ENCODE measurements at places on chromosomes 16 and 17.

DNA sequence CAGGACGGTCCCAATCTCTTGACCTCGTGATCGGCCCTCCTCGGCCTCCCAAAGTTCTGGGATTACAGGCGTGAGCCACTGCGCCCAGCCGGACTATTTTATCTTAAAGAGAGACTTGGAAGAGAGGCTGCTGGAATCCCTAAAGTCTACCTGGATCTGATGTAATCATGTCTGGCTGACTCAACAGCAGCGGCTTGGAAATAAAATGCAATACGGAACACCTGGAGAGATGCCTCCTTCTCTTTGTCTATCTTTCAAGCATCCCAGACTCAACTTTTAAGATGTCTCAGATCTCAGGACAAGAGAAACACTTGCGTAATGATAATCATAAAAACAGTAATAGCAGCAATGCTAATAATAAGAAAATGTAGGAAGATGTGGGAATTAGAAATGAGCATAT is 95.6 kb downstream of the CDH8 start:
- H3K4me1 ChIP-seq: no peaks in the 10 kb centered on the region
- H3K27me3 ChIP-seq: no peaks in the 10 kb centered on the region
- no peaks in the 10 kb centered on the region for H3K36me3 ChIP-seq
- H3K27ac ChIP-seq: no peak overlapping the region
- no peak for DNase-seq

GRCh38 chr16:84555418-84556196 is 51.1 kb upstream of the MEAK7 start:
- H3K36me3 ChIP-seq: no peaks in the 10 kb centered on the region
- no peaks in the 10 kb centered on the region for H3K27me3 ChIP-seq
- H3K4me1 ChIP-seq: peaks cover 1% of the 10 kb centered on the region
- no peak for DNase-seq

DNA sequence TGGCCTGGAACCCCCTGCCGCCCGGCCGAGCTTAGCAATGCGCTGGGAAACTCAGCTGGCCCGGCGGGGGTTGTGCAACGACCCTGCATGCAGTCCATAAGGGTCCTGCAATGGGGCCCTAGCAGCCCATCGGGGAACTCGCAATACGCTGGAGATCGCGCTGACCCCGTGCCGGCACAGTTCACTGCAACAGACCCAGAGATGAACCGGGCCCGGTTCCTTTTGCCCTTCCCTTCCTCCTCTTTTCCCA is 375 bp downstream of the SLC25A11 start:
- peaks cover 9% of the 10 kb centered on the region for H3K4me1 ChIP-seq
- peak overlapping the region; percentile 89 for H3K4me3 ChIP-seq
- no peaks in the 10 kb centered on the region for H3K27me3 ChIP-seq
- peaks cover 63% of the 10 kb centered on the region for H3K36me3 ChIP-seq

DNA sequence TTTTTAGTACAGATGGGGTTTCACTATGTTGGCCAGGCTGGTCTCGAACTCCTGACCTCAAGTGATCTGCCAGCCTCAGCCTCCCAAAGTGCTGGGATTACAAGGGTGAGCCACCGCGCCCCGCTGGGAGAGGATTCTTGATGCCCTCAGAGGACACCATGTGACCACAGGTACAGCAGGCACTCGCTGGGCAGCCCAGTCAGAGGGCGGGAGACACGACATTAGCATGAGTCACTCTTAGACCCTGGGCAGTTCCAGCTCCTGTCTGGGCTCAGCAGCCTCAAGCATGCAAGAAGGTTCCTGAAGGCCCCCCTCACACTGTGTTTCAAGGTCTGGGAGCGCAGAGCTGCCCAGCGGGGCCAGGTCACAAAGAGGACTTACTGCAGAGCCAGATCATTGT is 11.9 kb downstream of the STAC2 start:
- DNase-seq: no peak
- H3K27ac ChIP-seq: no peak overlapping the region
- H3K4me1 ChIP-seq: peaks cover 15% of the 10 kb centered on the region
- no peaks in the 10 kb centered on the region for H3K27me3 ChIP-seq
- no peaks in the 10 kb centered on the region for H3K36me3 ChIP-seq

DNA sequence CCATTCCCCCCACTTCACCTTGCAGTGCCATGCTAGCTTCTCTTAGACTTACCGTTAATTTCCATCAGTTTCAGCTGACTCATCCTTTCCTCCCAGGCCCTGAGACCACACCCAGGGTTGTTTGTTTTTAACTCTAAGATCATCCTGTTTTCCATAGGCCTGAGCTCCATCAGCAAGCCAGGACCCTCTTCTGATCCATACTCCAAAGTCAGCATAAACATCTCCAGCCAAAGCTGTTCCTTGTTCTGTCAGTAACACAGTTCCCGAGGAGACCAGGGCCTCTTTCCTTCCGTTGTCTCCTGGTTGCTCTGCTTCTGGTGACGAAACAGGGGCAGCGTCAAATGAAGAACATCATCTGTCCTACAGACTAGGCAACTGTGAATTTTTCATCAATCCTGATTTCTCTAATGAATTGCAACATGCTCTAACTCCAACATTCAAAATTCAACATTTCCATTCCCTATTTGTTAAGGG is 83.8 kb upstream of the HNF1B start:
- peaks cover 6% of the 10 kb centered on the region for H3K27me3 ChIP-seq
- H3K4me1 ChIP-seq: peaks cover 11% of the 10 kb centered on the region
- no peak overlapping the region for H3K4me3 ChIP-seq

- peak; percentile 29 for DNase-seq
- no peaks in the 10 kb centered on the region for H3K27me3 ChIP-seq
- no peaks in the 10 kb centered on the region for H3K4me1 ChIP-seq
- H3K4me3 ChIP-seq: no peak overlapping the region
Observed at GRCh38 chr16:26830428-26831127, 236.1 kb upstream of the C16orf82 start.

DNA sequence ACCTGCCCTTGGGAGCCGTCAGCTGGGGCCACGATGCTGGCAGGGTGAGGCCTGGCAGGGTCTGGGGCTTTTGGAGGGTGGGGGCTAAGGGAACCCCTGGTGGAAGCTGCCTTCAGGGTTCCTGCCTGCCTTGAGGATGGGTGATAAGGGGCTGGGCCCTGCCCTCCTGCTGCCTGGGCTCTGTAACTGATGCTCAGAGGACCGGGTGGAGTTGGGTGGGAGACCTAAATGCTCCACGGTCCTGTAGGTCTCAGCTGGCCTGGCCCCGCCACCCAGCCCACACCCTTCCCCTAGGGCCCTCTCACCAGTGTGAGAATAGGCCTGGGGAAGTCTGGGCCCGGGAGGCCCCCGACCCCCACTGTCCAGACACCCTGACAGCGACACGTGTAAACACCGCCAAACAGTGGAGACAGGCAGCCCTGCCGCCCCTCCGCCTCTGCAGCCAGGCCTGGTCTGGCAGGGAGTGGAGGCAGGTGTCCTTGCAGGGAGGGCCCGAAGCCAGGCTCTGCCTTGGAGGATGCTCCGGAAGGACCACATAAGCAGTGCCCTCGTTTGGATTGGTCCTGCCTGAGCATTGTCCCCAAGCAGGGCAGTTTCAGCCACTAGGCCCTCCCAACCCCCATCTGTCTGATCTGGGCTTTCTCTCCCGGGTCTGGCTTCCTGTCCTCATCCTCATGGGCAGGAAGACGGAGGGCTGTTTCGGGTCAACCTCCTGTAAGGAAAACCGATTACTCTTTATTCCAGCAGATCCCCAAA is 6.5 kb upstream of the BAHCC1 start:
- no peaks in the 10 kb centered on the region for H3K36me3 ChIP-seq
- DNase-seq: peak; percentile 59
- H3K27me3 ChIP-seq: no peaks in the 10 kb centered on the region
- peak overlapping the region; percentile 64 for H3K4me3 ChIP-seq
- peaks cover 54% of the 10 kb centered on the region for H3K4me1 ChIP-seq
- H3K27ac ChIP-seq: peak overlapping the region; percentile 99

GRCh38 chr16:870856-871561 is 70.5 kb upstream of the GNG13 start:
- no peaks in the 10 kb centered on the region for H3K27me3 ChIP-seq
- no peak overlapping the region for H3K27ac ChIP-seq
- H3K4me1 ChIP-seq: no peaks in the 10 kb centered on the region
- H3K36me3 ChIP-seq: peaks cover 21% of the 10 kb centered on the region
- H3K4me3 ChIP-seq: no peak overlapping the region

DNA sequence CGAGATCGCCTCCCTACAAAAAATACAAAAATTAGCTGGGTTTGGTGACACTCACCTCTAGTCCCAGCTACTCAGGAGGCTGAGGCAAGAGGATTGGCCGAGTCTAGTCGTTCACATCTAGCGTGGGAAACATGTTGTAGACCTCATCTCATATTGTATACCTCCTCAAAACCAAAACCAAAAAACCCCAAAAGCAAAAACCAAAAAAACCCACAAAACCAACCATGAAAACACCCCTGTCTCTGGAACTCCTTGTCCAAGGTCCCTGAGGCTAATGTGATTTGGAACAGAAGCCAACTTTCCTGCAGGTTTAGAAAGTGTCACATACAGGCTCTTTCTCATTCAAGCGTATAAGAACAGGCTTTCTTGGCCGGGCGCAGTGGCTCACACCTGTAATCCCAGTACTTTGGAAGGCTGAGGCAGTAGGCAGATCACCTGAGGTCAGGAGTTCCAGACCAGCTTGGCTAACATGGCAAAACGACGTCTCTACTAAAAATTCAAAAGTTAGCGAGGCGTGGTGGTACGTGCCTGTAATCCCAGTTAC is 29.0 kb downstream of the RAB11FIP3 start:
- H3K4me1 ChIP-seq: peaks cover 6% of the 10 kb centered on the region
- H3K36me3 ChIP-seq: no peaks in the 10 kb centered on the region
- H3K27me3 ChIP-seq: no peaks in the 10 kb centered on the region

DNA sequence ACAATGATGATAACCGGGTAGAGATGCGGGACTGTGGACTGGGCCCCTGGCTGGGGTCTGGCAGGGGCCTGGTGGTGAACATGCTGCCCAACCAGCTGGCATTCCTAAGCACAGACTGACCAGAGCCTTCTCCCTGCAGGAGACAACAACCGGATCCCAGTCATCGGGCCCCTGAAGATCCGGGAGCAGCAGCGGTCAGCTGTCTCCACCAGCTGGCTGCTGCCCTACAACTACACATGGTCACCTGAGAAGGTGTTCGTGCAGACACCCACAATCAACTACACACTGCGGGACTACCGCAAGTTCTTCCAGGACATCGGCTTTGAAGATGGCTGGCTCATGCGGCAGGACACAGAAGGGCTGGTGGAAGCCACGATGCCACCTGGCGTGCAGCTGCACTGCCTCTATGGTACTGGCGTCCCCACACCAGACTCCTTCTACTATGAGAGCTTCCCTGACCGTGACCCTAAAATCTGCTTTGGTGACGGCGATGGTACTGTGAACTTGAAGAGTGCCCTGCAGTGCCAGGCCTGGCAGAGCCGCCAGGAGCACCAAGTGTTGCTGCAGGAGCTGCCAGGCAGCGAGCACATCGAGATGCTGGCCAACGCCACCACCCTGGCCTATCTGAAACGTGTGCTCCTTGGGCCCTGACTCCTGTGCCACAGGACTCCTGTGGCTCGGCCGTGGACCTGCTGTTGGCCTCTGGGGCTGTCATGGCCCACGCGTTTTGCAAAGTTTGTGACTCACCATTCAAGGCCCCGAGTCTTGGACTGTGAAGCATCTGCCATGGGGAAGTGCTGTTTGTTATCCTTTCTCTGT is 5.1 kb upstream of the SLC7A6 start:
- H3K27ac ChIP-seq: peak overlapping the region; percentile 77
- H3K4me1 ChIP-seq: peaks cover 17% of the 10 kb centered on the region
- DNase-seq: no peak

GRCh38 chr16:88170528-88170991 is 212.2 kb upstream of the ZNF469 start:
- no peak for DNase-seq
- no peak overlapping the region for H3K27ac ChIP-seq
- no peak overlapping the region for H3K4me3 ChIP-seq
- no peaks in the 10 kb centered on the region for H3K36me3 ChIP-seq
- H3K27me3 ChIP-seq: no peaks in the 10 kb centered on the region

GRCh38 chr17:59550703-59551102 is 14.7 kb upstream of the DHX40 start:
- no peak overlapping the region for H3K27ac ChIP-seq
- H3K36me3 ChIP-seq: no peaks in the 10 kb centered on the region
- no peak overlapping the region for H3K4me3 ChIP-seq
- no peak for DNase-seq

DNA sequence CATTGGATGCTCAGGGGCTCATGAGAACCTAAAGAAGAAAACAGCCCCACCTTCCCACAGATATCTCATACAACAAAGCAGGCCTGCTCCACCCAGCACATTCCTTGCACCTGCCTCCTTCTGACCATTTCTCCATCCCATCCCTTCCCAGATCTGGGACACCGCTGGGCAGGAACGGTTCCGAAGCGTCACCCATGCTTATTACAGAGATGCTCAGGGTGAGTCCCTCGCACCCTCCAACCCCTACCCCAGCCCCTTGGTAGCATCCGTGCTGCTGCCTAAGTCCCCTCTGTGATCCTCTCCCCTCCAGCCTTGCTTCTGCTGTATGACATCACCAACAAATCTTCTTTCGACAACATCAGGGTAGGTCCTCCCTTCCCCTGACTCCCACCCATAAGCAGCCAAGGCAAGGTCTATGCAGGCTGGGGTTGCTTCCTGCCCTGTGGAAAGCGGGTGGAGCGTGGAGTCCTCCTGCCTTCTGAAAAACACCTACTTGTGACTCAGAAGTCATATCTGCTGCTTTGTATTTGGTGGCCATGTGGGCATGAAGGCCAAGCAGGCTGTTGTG is 5.4 kb upstream of the NHERF1 start:
- no peak overlapping the region for H3K27ac ChIP-seq
- no peak overlapping the region for H3K4me3 ChIP-seq
- H3K36me3 ChIP-seq: no peaks in the 10 kb centered on the region

- no peaks in the 10 kb centered on the region for H3K27me3 ChIP-seq
- H3K27ac ChIP-seq: no peak overlapping the region
- H3K36me3 ChIP-seq: no peaks in the 10 kb centered on the region
- no peak for DNase-seq
Observed at GRCh38 chr17:27771586-27771985, 28.7 kb downstream of the NOS2 start.

- peaks cover 7% of the 10 kb centered on the region for H3K27me3 ChIP-seq
- no peak for DNase-seq
- H3K4me1 ChIP-seq: no peaks in the 10 kb centered on the region
- no peaks in the 10 kb centered on the region for H3K36me3 ChIP-seq
- H3K4me3 ChIP-seq: no peak overlapping the region
- no peak overlapping the region for H3K27ac ChIP-seq
Observed at GRCh38 chr16:76278980-76279379, 1.8 kb downstream of the CNTNAP4 start.

DNA sequence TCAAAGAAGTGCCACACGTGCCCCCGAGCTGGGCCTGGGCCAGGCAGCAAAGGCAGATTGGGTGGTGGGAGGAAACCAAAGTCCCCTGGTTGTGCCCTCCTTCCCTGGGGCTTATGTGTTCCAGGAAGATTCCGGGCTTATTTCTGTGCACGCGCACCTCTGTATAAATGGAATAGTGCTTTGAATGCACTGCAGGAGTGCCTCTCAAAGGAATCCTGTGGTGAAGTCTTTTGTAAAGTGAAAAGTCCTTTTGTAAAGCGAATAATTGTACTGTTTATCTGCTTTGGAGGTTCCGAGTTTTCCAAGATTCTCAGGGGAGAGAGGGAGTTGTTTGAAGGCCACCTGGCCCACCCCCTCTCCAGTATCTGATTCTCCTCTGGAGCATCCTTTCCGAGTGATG is 26.8 kb downstream of the C17orf75 start:
- H3K4me3 ChIP-seq: no peak overlapping the region
- H3K27ac ChIP-seq: no peak overlapping the region
- no peaks in the 10 kb centered on the region for H3K36me3 ChIP-seq
- no peak for DNase-seq
- H3K4me1 ChIP-seq: no peaks in the 10 kb centered on the region

- peaks cover 3% of the 10 kb centered on the region for H3K36me3 ChIP-seq
- H3K27me3 ChIP-seq: no peaks in the 10 kb centered on the region
- H3K27ac ChIP-seq: no peak overlapping the region
- H3K4me1 ChIP-seq: peaks cover 19% of the 10 kb centered on the region
- no peak for DNase-seq
Observed at GRCh38 chr16:2493605-2494004, 18.7 kb downstream of the TBC1D24 start.
